ENCODE measurements at places on chromosomes 5 and 9.

GRCh38 chr5:129973716-129974426 lies 69.6 kb downstream of the CHSY3 start:
- DNase-seq: no peak

DNA sequence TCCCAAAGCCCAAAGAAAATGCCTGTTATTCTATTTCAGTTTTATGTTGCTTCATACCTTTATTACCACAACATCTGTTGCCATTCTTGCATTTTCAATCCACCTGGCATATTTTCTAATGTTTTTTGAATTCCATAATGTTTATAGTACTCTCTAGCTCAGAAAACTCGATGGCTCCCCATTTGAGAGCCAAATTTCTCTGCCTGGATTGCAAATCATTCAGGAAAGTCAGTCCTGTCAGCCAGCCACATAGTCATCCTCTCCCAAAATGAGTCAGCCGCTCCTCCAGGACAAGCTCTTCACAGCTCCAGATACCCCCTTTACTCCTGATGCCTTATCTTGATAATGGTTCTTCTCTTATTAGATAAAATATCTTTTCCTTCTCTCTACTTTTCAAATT lies 78.2 kb upstream of the ADCY2 start:
- DNase-seq: no peak

DNA sequence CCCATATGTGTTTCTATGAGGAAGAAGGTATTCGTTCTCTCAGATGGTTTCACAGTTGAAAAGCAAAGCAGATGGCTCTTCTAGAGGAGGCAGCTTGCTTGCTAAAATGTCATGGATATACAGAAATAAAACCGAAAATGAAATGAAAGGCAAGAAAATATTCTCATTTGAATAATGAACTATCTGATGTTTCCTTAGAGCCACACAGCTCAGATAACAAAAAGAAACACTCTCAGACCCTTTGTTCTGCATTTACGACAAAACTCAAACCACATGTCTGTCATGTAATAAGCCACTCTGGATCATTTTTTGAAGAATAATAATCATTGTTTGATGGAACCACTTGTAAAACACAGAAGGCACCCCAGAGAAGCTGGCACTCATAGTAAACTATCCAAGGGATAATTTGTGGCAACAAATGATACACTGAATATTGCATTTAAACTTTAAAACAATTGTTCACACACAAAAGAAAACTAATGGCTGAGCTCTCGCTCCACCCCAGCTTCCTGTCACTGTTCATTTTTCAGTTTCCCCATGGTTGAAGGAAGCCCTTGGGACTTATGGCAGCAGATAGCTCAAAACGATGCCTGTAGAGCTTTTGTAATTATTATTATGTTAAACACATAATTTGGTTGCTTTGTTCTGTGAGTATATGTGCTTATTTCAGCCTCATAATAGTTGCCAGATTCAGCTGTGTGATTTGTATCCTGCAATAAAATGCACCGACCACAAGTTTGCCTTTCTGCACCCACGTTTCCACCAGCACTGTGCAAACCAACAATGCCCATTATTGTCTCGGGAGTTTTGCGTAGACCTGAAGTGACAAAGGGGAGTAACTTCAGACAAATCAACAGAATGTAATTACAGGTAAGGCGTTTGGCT lies 256.0 kb downstream of the TMEM167A start:
- DNase-seq: no peak

- DNase-seq: no peak
These were observed 77.4 kb upstream of the ANXA1 start for GRCh38 chr9:73074176-73074708.

GRCh38 chr5:73764586-73764985 lies 138.6 kb downstream of the ARHGEF28 start:
- DNase-seq: peak; percentile 41

DNA sequence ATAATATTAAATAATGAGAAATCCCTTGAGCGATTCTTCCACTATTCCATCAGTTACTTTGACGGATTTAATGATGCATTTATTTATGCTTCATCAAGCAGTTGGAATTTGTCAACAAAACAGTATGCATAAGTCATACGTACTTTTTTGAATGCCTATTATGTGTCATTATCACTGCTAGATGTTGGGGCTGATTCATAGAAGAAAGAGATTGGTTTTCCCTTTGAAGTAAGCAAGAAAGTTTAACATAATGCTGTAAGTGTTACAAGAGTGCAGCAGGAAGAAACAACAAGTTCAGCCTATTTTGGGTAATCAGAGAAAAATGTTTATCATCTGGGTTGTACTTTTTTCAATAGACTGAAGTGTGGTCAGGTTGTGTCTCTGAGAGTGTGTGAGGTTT lies 121.2 kb upstream of the RANBP3L start:
- DNase-seq: no peak

GRCh38 chr9:112917987-112918362 lies 27.3 kb upstream of the SLC46A2 start:
- DNase-seq: no peak

DNA sequence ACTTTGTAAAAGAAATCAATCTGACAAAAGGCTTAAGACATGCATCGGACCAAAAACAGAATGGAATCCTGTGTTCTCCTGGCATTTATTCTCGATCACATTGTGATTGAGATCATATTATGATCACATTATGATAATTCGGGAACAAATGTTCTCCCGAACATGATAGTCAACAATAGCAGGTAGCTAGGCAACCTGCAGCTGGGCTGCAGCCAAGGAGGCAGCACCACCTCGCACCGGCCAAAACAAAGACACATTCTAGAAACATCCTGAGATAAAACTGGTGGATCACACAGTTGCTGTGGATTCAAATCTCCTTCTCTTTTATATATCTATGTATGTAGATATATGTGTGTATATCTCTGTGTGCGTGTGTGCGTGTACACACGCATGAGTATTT lies 480.6 kb upstream of the CYLC2 start:
- peak; percentile 10 for DNase-seq

DNA sequence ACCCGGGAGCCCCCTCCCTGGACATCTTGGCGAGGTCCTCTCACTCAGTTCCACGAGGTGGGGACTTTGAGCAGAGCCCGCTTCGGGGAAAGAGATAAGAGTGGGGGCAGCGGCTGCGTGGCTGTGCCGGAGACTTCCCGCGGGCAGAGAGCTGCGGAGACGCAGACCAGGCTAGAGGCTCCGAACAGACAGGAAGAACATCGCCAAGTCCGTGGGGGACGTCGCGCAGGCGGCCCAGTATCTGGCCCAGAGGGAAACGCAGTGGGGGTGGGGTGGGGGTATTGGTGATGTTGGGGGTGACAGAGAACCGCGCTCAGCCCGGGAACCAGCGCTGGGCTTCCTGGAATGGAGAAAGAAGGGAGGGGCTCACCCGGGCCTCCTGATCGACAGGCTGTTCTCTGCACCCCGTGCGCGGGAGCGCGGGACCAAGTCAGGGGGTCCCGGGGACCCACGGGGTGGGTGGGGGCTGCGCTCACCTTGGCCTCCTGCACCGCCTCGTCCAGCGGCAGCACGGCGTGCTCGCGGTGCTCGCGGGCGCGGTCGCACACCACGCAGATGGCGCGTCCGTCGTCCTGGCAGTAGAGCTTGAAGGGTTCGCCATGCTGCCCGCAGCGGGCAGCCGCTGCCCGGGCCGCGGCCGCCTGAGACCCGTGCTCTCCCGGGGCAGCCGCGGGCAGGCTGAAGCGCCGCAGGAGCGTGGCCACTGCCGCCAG lies 727 bp downstream of the TRIM7 start:
- no peak for DNase-seq

- peak; percentile 71 for DNase-seq
These were observed 5.8 kb upstream of the SOWAHA start for GRCh38 chr5:132807163-132807838.

DNA sequence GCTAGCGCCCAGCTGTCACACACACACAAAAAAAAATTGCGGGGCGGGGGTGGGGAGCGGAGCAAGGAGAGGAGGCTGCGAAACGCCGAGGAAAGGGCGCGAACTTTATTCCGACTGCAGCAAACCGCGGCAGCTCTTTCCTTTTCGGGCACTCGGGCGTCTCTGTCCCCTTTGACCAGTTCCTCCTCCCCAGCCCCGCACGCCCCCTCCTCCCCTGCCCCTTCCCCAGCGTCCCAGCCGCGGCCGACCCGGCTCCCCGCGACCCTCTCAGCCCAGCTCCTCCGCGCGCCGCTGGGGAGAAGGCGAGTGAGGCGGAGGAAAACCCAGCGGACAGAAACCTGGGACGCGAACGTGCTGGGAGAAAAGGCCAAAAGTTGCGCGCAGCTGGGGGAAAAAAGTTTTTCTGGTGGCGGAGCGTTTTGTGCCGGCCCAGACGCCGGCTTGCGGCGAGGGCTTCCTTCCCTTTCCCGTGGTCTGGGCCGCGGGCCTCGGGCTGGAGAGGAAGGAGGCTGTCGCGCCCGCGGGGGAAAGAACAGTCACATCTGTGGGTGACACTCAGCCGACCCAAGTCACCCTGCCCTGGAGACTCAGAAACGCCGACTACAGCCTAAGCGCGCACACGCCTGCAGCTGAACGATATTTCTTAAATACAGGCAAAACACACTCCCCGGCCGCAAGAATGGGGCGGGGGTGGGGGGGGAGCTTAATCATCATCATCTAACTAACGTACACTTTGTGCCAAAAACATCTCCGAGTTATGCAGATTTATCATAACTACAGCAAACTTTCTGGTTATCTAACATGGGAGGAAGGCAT lies 1.1 kb upstream of the BNC2 start:
- no peak for DNase-seq

GRCh38 chr5:147854894-147855773 lies 23.4 kb upstream of the SCGB3A2 start:
- no peak for DNase-seq

- DNase-seq: peak; percentile 27
These were observed 167.9 kb upstream of the ACTBL2 start for GRCh38 chr5:57650360-57651069.

DNA sequence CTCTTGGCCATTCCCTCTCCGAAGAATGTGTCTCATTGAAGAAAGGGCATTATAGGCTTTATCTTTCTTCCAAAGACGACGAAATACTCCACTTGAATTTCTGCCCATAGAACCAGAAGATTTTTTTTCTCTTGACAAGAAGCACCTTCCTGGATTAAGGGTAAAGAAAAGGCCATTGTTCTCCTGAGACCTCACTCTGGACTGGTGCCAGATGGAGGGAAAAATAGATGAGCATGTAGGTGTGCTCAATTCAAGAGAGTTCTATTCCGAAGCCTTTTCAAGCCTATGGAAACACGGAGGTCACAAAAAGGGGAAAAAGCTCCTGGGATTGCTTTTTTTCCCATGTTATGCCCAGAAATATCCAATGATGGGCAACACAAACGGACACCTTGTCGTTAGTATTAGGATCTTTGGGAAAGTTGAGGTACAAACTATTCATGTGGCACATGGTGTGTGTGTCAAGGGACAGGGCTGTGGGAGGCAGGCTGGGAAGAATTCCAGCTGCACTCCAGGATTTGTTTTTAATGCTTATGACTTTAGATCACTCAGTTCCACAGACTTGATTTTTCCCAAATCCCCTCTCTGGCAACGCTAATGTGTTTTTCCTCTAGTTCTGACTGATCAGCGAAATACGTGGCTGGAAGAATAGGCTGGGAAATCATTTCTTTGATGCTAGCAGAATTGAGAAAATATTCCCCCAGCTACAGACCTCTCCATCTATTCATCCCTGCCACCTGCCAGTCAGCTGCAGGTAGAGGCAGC lies 89.9 kb downstream of the SIL1 start:
- DNase-seq: no peak
